ENCODE measurements at places on chromosomes 2 and 18.
A peak's percentile ranks its signal among the peaks of the same experiment; 100 is the strongest.

GRCh38 chr18:45850021-45850420 lies 24.5 kb downstream of the SIGLEC15 start:
- peak; percentile 62 for DNase-seq

DNA sequence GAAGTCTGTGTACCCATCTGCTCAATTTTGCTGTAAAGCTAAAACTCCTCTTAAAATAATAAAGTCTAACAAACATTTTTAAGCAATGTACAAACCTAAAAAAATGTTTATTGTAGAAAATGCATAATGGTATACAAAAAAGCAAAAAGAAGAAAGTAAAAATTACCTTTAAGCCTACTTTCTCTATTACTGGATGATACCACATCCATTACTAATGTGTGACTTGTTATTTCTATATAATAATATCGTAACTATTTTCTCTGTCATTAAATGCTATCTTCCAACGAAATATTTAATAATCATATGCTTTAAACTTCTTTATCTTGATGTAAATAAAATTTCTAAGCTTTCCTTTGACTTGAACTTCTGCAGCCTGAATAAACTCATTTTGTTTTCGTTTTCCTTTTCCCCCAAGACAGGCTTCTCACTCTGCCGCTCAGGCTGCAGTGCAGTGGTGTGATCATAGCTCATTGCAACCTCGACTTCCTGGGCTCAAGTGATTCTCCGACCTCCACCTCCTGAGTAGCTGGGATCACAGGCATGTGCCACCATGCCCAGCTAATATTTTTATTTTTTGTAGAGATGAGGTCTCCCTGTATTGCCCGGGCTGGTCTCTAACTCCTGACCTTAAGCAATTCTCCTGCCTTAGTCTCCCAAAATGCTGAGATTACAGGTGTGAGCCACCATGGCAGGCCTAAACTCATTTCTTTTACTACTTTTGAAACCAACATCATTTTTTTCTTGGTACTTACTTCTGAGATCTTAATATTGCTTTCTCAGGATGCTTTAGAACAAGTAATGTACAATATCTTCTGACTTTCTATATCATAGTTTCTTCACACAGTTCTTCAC lies 18.1 kb upstream of the DNAH7 start:
- DNase-seq: no peak

DNA sequence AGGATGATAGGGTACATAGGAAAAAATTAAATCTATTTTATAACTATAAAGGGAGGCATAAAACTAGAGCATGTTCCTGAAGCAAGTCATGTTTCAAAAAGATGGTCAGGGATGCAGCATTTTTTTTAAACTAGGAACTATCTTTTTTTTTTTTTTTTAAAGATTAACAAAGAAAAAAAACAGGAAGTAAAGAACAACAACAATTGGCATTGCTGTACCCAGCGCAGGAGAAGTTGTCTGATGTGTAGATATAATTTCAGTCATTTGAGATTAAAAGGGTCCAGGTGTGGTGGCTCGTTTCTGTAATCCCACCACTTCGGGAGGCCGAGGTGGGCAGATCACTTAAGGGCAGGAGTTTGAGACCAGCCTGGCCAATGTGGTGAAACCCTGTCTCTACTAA lies 41.5 kb downstream of the PMAIP1 start:
- DNase-seq: no peak

GRCh38 chr2:3265471-3265870 lies 112.1 kb downstream of the EIPR1 start:
- DNase-seq: no peak

DNA sequence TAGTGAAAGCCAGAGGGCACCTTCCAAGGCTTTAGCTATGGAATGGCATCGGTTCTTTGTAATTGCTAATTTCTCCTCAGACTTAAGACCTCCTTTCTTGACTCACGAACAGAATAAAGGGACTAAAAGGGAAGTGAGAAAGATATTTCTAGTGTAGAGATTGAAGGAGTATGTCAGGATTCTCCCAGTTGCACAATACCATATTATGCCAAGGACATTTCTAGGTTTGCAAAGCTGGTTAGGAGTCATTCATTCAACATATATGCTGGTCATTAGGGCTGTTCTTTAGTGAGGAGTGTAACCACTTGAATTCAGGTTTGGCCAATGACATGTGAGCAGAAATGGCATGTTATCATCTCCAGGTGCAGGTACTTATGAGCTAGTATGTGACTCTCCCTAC lies 7.4 kb downstream of the REEP1 start:
- no peak for DNase-seq

- DNase-seq: no peak
Observed at GRCh38 chr2:127176371-127177311, 43.5 kb downstream of the CYP27C1 start.

DNA sequence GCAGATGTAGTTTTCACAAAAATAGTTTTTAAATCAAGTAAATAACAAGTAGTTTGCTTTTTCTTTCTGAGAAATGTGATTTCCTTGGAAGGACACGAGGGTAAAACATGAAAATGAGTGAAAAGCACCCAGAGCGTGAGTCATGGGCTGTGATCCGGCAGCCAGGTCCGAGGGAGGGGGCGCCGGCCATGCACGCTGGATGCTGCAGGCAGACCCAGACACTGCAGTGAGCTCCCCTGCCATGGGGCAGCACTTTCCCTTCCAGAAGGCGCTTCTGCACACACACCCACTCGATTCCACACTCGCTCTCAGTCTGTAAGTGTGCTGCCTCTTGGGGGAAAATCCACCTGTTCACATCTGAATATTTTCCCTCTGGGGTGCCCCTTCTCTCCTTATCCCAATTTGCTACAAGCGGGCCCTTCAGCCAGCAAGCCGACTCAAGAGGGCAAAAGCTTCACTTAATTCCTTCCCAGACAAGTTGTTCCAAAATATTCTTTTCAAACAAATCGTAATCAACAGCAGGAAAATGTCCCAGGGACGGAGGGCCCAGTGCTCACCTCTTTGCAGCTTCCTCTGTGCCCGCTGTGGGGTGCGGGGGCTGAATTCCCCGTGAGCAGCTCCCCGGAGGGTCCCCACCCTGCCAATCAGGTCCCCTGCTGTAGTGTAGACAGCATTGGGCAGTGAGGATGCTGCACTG lies 87.0 kb upstream of the ID2 start:
- DNase-seq: no peak

DNA sequence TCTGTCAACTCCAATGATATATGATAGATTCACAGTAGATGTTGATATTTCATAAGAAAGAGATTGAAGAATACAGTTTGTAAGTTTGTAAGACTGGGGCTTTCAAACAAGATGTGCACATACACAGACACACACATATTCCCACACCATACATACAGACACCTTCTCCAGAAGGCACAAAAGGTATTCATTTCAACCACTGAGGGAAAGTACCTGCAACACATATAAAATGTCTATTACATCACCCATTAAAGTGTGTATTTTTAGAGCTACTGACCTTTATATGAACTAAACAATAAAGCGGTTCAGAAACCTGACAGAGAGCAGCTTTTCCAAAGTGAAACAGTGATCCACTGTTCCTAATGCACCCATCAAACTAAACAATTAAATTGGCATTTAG lies 53.3 kb downstream of the CCDC148 start:
- DNase-seq: no peak

GRCh38 chr2:171128461-171128860 lies 32.2 kb downstream of the TLK1 start:
- DNase-seq: no peak

GRCh38 chr2:45211636-45212035 lies 202.4 kb upstream of the SIX2 start:
- no peak for DNase-seq

GRCh38 chr2:43212216-43212835 lies 14.1 kb downstream of the ZFP36L2 start:
- no peak for DNase-seq

DNA sequence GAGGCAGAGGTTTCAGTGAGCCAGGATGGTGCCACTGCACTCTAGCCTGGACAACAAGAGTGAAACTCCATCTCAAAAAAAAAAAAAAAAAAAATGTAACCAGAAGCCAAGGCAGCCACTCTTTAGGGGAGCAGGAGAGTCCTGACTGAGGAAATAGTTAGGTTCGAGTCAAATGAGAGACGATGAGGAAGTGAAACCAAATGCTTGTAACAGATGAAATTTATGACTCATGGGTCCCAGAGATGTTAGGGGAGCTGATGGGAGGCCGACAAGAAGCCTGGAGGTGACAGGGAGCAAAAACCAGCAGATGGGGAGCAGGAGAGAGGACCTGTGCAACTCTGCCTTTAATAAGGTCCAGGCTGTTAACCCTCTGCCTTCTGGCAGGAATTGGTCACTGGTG lies 756.1 kb upstream of the DDX18 start:
- no peak for DNase-seq

DNA sequence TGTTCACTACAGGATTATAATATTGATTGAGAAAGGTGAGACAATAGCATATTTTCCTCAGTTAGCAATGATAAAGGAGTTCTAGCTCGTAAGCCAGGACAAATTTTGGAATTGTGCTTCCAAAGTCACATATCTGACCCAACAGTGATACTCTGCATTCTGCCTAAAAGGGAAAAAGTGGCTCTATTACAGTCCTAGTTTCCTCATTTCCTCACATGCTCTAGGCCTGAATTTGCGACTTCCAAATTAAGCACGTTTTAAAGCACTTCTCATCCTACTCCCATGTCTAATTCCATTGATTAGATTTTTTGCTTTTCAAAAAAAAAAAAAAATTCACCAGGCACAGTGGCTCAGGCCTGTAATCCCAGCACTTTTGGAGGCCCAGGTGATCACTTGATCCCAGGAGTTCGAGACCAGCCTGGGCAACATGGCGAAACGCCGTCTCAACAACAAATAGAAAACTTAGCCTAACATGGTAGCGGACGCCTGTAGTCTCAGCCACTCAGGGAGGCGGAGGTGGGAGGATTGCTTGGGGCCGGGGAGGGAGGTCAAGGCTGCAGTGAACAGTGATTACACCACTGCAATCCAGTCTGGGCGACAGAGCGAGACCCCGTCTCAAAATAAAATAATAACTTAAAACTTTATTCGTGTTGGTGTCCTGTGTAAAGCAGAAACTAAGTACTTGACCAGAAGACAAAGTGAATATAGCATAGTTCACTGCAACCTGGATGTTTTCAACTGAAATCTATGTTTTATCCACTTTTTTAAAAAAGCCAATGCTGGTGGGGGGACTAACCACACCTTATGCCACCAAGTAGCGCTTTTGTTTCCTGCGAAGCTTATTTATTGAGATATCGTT lies 1.5 kb downstream of the ESCO1 start:
- peak; percentile 33 for DNase-seq

DNA sequence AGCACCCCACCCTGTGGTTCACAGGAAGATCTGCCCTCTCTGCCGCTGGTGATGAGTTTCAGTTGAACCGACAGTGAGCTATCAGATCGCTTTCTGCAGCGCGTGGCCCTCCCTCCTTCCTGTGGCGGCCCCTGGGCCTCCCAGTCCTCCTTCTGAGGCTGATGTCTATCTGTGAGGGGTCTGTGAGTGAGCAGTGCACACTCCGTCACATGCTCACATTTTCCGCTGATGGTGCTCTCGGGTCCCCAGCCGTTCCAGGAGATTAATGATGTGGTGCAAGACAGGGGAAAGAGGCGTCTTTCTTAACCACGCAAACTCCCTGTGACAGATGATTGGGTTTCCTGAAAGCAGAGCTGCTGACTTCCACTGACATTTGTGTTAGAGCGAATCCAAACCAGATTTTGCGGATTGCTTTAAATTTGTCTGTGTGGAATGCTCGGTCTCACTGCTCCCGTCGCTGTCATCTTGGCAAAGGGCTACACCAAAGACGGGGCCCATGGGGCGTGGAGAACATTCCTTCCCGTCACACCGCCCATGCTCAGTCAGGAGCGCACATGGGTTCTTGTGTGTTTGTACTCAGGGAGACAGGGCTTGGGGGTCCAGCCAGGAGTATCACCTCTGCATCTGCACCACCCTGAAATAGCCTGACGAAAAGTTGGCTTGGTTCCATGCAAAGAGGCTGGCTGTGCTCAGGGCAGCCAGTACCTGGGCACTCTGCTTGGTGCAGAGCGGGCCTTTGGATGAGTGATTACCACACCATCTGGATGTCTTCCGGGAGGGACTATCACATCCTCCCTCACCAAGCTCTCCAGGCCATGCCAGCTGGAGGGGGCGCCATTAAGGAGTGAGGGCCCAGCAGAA lies 154.7 kb upstream of the HS6ST1 start:
- DNase-seq: no peak

DNA sequence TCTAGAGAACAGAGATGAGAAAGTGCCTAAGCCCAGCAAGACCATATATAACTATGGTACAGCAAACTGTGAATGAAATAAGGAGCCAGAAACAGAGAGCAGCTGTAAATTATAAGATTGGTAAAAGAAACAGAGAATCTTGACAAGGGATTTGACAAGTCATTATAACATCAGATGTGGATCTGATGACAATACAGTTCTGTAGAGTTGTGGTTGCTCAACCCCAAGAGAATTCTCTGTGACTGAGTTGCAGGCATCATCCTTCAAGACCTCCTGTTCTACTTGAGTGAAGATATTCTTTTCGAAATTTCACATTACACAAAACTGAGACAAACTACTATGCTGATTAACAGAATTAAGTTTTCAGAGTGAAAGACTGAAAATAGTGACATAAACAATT lies 343.1 kb upstream of the SLC39A10 start:
- DNase-seq: no peak

- no peak for DNase-seq
Observed at GRCh38 chr18:63895190-63895589, 7.7 kb downstream of the SERPINB2 start.

GRCh38 chr2:105545730-105546627 lies 147.1 kb upstream of the FHL2 start:
- peak; percentile 49 for DNase-seq

- no peak for DNase-seq
Observed at GRCh38 chr18:37586656-37587225, 21.1 kb upstream of the CELF4 start.

DNA sequence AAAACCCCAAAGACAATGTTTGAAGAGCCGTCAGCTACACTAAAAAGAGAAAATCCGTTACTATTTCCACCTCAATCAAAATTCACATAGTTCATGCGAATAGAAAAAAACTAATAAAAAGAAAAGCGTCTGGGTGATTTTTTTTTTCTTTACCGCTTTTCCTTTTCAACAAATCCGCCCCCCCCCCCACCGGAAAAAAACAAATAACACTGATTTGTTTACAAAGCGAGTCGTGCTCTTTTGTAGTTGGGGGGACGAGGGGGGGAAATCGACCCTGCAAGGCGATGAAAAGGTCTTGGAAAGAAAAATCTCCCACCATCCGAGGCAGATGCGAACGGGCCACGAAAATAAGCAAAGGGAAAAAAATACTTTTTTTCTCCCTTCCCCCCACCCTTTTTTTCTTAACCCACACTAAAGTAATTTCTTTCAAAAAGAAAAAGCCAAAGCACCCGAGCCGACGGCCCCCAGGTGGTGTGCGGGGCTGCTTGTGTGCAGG lies 638 bp downstream of the ZNF521 start:
- DNase-seq: no peak

Measured in kidney glomerular epithelial cell (primary cell).